ENCODE measurements at places on chromosomes 13 and 19.

GRCh38 chr13:80400164-80400864 is 59.4 kb upstream of the SPRY2 start:
- no peak for DNase-seq

GRCh38 chr13:33006134-33006533 is 10.1 kb upstream of the KL start:
- DNase-seq: no peak

GRCh38 chr19:7865262-7865911 is 8.8 kb downstream of the PRR36 start:
- no peak for DNase-seq

GRCh38 chr13:32986552-32986951 is 29.7 kb upstream of the KL start:
- no peak for DNase-seq

GRCh38 chr13:44726778-44727177 is 150.6 kb upstream of the TSC22D1 start:
- DNase-seq: no peak

- DNase-seq: no peak
Measured at GRCh38 chr13:21074546-21074945, 13.2 kb upstream of the LATS2 start.

DNA sequence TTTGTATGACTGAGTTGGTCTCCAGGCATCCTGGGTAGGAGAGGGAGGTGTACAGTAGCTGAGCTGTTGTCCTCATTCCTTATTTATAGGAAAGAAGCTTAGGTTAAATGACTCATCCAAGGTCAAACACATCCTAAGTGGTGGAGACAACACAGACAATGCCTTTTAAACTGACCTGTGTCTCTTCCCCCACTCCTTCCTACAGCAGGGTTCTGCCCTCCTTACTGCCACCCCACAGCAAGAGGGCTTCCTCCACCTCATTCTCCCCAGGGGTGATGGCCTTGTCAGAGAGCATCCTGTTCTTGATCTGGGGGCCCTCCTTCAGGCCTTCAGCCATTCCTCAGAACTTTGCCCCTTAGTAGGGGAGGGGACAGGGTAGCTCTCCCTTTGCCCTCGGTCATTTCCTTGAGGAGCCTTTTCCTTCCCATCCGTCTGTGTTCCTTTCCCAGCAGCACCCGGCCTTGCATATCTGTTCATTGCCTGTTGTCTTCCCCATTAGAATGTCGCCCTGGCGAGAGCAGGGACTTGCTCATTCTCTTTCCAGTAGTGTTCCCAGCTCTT is 48.2 kb upstream of the GPI start:
- no peak for DNase-seq

GRCh38 chr13:29969286-29969685 is 118.9 kb upstream of the UBL3 start:
- DNase-seq: no peak

DNA sequence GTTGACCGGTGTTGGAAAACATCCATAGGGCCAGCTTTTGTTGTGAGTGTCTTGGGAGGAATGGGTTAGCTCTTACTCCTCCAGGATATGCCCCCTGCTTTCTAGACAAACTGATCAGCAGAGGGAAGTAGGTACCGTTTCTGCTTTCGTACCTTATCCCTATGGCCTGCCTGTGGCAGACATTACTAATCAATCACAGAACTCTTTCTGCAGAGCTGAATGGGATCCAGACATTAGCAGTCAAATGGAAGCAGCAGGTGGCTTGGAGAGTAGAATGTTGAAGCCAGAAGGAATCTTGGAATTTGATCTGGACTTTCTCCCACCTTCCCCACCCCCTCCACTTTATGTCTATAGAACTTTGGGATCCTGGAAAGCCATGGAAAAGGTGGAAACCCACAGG is 17.1 kb downstream of the NWD1 start:
- no peak for DNase-seq

GRCh38 chr19:30884146-30884812 is 465.0 kb downstream of the TSHZ3 start:
- no peak for DNase-seq

GRCh38 chr19:30078381-30078910 is 136.4 kb downstream of the URI1 start:
- no peak for DNase-seq

GRCh38 chr19:10952809-10953208 is 8.0 kb upstream of the SMARCA4 start:
- DNase-seq: no peak

GRCh38 chr13:107590556-107590955 is 624.8 kb downstream of the LIG4 start:
- DNase-seq: no peak

DNA sequence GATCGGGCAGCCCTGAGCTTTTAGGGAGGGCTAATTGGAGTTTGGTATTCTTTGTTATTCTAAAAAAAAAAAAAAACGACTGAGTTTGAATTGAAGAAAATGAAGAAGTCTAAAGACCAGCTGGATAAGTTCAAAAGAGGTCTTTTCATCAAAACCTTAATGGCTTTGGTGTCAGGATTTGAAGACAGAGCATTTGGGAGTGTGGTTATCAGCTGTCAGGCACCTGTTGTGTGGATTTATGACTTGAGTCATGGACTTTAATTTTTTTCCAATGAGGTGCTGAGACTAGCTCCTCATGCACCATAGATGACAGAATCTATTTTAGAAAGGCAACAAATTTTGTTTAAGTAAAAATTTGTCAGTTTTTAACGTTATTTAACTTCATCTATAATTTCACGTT is 72.5 kb downstream of the FREM2 start:
- no peak for DNase-seq

- no peak for DNase-seq
Measured at GRCh38 chr19:16066611-16067104, 9.6 kb upstream of the TPM4 start.

DNA sequence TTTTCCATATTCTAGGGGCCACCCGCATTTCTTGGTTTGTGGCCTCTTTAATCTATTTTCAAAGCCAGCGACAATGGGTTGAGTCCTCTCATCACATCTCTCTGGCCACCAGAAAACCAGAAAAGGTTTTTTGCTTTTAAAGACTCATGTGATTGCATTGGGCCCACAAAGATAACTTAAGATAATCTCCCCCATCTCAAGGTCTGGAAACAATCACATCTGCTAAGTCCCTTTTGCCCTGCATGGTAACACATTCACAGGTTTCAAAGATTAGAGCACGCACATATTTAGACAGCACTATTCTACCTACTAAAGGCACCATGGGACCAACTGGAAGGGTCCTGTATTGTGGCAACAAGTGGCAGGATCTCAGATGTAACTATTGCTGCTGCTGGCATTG is 147.0 kb upstream of the MIR17HG start:
- no peak for DNase-seq

All from activated CD4-positive, alpha-beta T cell treated with anti-CD3 and anti-CD28 coated beads, Interleukin-2, amount 50 U/mL, for 24 hours (primary cell).